ENCODE measurements at places on chromosomes 1 and 21. TPM values are rescaled to one million over a fixed set of nuclear protein-coding genes. Genes with fewer than 3 reads are reported as not detected.

TMCC2 gene
- total RNA-seq, result 5.2 TPM

GALE gene
- total RNA-seq, result 16.8 TPM

DNA sequence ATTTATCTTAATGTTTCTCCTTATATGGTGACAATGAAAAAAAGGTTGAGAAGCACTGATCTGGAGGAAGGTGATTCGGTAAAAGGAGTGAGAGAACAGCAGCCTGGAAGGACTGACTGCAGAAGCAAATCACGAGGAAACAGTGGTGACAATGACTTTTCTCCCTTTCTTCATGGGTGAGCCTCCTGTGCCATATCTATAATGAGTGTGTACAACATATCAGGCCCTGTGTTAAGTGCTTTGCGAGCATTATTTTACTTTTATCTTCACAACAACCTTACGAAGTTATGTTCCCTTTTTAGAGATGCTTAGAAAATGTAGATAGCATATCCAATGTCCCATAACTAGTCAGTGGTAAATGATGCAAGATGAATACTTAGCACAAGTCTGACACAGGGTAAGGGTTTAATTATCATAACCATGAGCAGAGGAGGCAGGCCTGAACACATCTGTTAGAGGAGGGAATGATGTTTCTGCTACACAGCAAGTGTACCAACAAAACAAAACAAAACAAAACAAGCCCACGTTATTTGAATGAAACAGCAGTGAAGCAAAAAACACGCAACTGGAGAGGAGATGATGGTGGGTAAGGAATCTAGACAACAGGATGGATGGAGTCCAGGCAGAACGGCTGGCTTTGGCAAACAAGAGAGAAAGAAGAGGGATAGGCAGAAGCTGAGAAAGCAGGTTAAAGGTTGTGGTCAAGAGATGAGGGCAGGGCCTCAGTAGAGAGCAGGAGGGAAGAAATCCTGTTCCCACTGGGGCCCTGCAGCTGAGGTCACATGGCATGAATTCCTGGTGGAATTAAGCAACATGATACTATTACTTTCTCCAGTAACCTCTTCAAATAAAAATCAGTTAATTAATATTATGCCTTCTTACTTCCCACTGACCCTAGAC is 29.6 kb downstream of the GNG12 start:
- DNase-seq, result no peak

- peak; percentile 77 for DNase-seq
These were observed 78.6 kb upstream of the SOD1 start for GRCh38 chr21:31580866-31581276.

- DNase-seq, result no peak
These were observed 52.6 kb downstream of the ABCA4 start for GRCh38 chr1:94068096-94068998.

DNA sequence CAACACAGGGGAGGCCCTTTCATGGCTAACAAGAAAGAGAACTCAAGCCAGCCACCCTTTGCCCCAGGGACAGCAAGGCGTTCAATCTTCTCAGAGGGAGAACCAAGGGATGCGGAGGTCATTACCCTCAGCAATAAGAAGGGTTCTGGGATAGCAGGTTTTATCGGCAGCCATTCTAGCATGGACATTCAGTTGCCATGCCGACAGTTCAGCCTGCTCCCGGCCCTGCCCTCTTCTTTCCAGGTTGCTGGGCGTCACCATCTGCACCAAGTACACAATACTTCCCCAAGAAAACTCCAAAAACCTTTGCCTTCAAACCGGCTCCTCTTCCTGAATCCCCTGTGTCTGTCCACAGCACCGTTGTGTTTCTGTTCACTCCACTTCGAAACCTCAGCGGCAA is 47.1 kb downstream of the SYT2 start:
- no peak for DNase-seq
